Mesendoderm (in vitro differentiated cells): ENCODE measurements at places on chromosomes 3 and 15.

DNA sequence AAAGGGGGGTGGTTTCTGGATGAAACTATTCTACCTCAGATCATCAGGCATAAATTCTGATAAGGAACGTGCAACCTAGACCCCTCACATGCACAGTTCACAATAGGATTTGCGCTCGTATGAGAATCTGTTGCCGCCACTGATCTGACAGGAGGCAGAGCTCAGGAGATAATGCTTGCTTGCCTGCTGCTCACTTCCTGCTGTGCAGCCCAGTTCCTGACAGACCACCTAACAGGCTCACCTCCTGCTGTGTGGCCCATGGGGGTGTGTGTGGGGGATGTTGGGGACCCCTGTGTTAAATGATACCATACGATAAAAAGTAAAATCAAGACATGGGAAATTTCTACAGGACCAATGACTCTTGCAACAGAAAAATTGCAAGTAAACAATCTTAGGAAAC lies 24.0 kb downstream of the CP start:
- peak overlapping the region; percentile 10 for H3K27ac ChIP-seq
- peaks cover 7% of the 10 kb centered on the region for H3K4me1 ChIP-seq
- peak; percentile 81 for DNase-seq
- no peak overlapping the region for H3K4me3 ChIP-seq
- no peaks in the 10 kb centered on the region for H3K36me3 ChIP-seq

- no peaks in the 10 kb centered on the region for H3K36me3 ChIP-seq
- no peaks in the 10 kb centered on the region for H3K4me1 ChIP-seq
- no peak overlapping the region for H3K4me3 ChIP-seq
- H3K27me3 ChIP-seq, result no peaks in the 10 kb centered on the region
- no peak overlapping the region for H3K27ac ChIP-seq
Observed at GRCh38 chr3:11726146-11726545, 82.4 kb upstream of the VGLL4 start.

DNA sequence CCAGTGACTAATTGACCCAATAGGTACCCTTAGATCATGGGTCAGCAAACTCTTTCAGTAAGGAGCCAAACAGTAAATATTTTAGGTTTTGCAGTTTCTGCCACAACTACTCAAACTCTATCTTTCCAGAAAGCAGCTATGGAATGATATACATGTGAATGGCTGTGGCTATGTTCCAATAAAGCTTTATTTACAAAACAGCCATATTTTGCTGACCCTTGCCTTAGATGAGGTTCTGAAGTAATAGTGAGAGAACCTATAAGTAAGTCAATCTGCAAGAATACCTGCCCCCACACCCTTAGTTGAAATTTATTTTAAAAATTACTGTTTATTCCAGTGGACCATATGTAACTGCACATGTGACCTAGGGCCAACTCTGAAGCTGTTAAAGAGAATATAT lies 134.0 kb downstream of the CMSS1 start:
- no peaks in the 10 kb centered on the region for H3K27me3 ChIP-seq
- no peak for DNase-seq
- H3K4me3 ChIP-seq, result no peak overlapping the region

- no peaks in the 10 kb centered on the region for H3K4me1 ChIP-seq
- no peaks in the 10 kb centered on the region for H3K36me3 ChIP-seq
- H3K27ac ChIP-seq, result no peak overlapping the region
- H3K27me3 ChIP-seq, result no peaks in the 10 kb centered on the region
Observed at GRCh38 chr15:34318277-34319079, 19.1 kb downstream of the SLC12A6 start.

DNA sequence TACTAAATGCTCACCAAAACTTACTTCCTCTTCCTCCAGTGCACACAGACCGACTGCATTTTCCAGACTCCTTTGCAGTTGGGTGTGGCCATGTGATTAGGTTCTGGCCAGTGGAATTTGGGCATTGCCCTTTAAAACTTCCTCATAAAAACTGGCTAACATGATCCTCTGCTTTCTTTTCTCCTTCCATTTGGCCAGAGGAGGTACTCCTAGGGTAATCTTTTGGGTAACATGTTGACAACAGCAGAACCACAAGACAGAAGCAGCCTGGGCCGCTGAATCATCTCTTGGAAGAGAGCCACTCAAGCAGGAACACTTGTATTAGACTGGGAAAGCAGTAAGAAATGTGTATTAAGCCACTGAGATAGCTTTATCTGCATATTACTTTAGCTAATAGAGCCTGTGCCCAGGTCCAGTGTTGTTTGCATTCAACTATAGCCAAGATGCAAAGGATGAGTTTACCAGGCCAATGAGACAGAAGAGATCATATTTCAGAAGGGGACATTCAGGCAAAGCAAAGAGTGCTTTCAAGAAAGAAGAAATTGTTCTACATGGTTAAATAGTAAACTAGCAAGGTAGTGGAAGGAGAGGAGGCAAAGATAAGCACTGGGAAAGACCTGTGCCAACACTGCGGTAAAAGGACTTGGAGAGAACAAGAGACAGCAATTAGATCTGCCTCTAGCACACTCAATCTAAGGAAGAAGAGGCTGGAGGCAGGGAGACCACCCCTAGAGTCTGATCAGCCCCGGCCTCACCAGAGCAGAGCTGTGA lies 79.8 kb downstream of the PLCH1 start:
- H3K36me3 ChIP-seq, result no peaks in the 10 kb centered on the region
- no peak for DNase-seq
- H3K4me3 ChIP-seq, result no peak overlapping the region
- no peaks in the 10 kb centered on the region for H3K27me3 ChIP-seq
- peaks cover 3% of the 10 kb centered on the region for H3K4me1 ChIP-seq

GRCh38 chr3:57948080-57948671 lies 60.0 kb upstream of the FLNB start:
- H3K4me3 ChIP-seq, result no peak overlapping the region
- no peaks in the 10 kb centered on the region for H3K36me3 ChIP-seq
